ENCODE measurements at places on chromosomes 4 and X. TPM values are rescaled to one million over a fixed set of nuclear protein-coding genes. Genes with fewer than 3 reads are reported as not detected.

Gene ANTXR2
- total RNA-seq = 82.2 TPM

Gene INTU
- 4.8 TPM for total RNA-seq

Gene TSPAN7
- 0.68 TPM for total RNA-seq

Gene GAGE12H
- total RNA-seq = not detected
